ENCODE measurements at places on chromosomes 6 and 20.

DNA sequence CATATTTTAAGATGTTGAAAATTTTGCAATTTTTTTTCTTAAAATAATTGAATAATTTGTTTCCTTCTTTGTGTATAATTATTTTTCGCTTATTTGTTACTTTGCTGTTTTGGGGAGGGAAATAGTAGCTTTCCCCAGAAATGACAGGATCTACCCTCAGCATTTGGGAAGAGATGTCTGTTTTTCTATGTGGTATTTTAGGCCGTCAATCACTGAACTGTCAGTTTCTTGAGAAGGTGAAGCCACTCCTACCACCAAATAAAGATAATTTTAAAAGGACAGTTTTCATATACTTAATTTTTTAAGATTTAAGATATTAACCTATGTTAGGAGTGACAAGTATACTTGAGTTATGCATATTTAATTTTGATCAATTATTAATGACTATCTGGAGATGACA, 31.5 kb downstream of the TSBP1 start:
- DNase-seq: no peak

DNA sequence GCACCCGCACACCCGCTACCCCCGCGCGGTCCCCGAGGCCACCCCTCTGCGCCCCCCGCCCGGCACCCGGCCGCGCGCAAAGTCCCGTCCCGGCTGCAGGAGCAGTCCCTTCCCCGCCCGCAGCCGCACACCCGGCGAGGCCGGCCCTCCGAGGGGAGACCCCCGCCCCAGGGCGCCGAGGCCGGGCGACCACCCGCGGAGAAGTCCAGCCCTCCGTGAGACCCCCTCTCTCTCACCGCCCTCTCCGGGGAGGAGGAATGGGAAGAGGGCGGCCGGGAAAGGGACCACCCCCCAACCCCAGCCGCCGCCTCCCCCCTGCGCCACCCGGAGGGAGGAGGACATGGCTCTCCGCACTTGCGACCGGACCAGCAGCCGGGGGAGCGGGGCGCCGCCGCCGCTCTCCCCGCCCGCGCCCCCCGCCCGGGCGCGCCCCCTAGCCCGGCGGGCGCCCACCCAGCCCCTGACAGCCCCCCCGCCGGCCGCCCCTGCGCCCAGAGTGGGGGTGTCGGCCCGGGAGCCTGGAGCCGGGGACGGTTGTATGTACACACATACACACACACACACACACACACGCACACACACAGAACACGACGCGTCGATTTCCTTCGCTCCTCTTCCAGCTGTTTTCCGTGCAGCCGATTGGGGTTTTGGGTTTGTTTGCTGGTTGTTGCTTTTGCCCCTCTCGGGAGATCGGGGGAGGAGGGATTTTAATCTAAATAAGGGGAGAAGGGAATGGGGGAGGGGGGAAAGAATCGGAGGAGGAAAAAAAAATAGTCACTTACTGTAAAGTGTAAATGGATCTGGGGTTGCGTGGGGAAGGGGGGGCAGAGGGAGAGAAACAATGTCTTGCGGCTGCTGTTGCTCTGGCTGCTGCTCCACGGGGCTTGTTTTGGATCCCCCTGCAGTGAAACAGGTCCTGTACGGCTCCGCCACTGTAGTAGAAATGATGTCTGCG, at the start of gene ATXN1:
Gene ATXN1, minus strand, starts transcription at position 945 of the 955 bp plus-strand sequence.
- peak; percentile 63 for DNase-seq

GRCh38 chr6:90502381-90502780, 84.5 kb downstream of the MAP3K7 start:
- DNase-seq: no peak

DNA sequence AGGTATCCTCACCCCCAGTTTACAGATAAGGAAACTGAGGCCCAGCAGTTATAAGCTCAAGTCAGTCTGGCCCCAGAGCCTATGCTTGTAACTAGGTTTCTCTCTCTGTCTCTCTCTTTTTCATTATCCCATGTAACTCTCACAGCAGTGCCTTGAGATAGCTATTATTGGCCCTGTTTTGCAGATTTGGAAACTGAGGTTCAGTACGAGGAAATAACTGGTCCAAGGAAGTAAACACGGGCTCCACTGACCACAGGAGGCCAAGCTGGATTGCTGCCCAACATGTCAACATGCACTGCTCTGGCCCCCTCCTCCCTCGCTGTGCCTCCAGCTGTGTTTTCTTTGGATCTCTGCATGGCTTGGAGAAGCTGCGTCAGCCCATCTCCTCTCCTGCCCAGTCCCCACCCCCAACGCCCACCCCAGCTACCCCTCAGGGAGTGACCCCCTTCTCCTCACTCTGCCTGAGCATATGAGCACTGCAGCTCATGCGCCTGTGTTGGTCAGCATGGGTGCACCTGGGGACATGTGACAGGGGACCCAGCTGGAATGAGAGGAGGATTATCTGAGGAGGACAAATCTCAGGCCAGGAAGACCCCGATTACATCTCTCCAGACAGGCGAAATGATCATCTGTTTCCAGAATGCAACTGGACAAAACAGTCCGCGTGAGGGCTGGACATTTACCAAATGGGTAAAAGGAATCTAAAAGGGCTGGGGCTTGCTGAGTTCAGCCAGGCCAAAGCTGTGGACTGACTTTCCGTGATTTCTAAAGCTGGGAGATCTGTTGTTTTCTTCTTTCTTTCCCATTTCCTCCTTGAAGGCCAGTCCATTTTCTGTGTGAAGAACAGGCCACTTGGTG, 7.8 kb upstream of the PLTP start:
- no peak for DNase-seq

DNA sequence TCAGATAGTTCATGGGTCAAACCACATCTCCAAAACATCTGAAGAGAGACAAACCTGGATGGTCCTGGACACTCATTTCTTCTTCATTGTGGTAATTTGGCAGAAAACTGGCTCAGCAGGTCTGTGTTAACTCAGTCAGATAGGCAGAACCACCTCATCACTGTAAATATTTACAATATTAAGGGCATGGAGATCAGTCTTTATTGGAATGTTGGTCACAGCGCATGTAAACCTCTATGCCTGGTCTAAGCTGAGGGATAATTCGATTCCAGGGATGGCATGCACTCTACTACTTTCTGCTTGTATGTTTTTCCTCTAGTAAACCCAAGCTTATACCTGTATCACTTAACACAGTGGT, 4.0 kb upstream of the TBC1D7 start:
- DNase-seq: no peak
